ENCODE measurements at places on chromosomes 7 and 10.

DNA sequence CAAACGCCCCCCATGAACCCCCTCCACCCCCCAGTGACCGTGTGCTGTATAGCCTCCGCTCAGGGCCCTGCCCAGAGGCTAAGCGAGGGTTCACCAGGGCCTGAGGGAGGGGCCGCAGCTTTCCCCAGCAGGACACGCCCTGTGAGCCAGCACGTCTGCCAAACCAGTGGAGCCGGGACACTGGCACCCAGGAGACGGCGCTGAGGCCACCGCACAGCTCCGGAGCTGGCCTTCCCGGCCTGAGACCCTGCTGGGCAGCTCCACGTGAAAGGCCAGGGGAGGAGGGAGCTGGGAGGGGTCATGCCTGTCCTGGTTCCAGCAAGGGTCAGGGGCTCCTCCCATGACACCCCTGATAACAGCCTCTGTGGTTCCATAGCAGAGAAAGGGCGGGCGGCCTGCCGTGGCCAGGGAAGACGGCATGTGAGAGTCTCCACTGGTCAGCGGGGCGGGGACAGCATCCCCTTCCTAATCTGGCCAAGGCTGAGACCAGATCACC lies 278.3 kb downstream of the ELFN1 start:
- no peak for DNase-seq

DNA sequence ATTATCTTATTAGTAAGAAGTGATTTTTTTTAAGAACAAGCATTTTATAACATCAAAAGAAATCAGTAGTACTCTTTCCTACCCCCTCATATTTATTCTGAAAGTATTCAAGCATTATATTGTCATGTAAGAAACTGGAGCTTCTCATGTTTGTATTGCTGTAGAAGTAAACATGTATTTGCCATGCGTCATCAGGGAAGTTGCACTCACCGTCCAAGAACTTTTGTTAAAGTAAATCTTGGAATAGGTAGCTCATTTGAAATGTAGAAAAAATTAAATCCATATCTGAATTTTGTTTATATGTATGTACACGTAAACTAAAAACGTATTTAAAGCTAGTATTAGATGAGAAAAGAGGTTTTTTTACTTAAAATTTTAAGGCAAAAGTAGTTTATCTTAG lies 96.8 kb downstream of the PTEN start:
- no peak for DNase-seq

DNA sequence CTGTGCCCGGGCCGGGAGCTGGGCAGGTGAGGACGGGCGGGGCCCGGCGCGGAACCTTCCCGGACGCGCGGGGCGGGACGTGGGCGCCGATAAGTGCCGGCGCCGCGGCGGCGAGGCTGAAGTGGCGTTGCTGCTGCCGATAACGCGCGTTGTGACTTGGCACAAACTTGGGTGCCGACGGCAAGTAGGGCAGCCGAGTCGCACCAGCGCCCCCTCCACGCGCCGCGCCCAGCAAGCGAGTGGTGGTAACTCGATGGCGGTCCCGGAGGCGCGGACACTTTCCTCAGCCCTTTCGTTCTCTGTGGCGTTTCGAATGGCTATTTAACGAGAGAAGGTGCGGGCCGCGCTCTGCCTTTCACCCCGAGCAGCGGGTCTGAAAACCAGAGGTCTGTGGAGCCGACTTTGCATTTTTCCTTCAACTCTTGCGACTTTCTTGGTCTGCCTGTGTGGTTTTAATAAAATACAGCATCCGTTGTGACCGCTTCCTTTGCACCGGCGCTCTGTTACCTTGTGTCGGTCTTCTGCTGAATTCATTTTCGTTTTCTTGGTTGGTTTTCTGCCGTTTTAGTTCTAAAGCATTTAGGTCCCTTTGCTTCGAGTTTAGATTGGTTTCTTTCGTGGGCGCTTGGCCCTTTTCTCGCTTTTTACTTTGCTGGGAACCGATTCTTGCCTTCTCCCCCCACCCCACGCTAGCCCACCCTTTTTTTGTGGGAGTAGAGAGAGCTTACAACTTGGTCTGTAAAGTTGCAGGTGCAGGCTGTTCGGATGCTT lies 701 bp downstream of the STK17A start:
- peak; percentile 74 for DNase-seq

GRCh38 chr10:4503076-4503475 lies 322.9 kb upstream of the AKR1E2 start:
- DNase-seq = no peak

DNA sequence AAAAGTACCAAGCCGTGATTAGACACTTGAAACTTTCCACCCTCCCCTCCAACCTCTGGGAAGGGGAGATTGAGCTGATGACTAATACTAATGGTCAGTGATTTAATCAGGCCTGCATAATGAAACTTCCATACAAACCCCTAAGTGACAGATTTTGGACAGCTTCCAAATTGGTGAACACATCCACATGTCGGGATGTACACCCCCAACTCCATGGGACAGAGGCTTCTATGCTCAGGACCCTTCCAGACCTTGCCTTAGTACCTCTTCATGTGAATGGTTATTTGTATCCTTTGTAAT lies 4.8 kb downstream of the NUB1 start:
- DNase-seq = no peak

DNA sequence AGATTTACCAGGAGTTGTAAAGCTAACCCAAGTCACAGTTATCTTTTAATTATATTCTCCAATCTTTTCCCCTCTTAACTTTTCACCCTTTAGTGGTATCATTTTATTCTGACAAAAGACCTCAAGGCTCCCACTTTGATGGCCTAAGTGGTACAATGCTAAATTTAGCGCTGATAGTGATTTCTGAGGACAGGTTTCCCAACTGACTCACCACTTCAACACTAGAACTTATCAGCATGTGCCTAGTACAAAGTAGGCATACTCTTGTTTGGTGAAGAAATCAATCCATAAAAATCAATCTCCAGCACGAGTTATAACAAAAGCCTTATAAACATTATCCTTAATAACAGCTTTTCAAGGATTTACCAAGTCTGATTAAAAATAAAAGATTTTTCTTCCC lies 7.5 kb downstream of the SNX13 start:
- no peak for DNase-seq

GRCh38 chr7:100691676-100692577 lies 2.1 kb downstream of the GIGYF1 start:
- peak; percentile 77 for DNase-seq

GRCh38 chr10:113293167-113293566 lies 259.7 kb upstream of the HABP2 start:
- no peak for DNase-seq

DNA sequence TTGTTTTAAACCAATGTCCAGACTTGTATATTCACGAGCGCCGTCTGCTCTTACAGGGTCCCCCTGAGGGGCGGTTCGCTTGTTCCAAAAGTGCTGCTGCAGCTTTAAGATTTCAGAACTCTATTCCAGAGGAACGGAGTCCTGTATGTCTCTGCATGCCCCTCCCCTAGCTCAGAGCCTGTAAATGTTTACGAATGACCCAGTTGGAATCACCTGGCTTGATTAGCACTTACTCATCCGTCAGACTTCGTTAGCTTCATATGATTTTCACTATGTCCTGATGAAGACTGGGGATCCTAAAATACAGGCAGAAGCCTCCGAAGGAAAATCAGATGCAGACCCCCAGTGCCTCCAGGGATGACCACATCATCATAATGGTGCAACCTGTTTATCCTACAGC lies 4.5 kb upstream of the CHST15 start:
- DNase-seq = no peak

DNA sequence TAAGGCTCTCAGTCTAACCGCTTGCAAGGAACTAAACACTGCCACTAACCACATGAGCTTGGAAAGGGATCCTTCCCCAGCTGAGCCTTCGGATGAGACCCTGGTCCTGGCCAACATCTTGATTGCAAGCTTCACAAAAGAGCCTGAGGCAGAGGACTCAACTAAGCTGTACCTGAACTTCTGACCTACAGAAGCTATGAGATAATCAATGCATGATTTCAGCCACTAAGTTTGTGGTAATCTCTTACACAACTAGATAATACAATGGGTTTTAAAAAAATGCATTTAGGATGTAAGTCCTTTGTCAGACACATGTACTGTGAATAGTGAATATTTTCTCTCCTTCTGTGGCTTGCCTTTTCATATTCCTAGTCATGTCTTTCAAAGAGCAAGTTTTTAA lies 125.6 kb upstream of the RHEB start:
- no peak for DNase-seq

- DNase-seq = no peak
Measured at GRCh38 chr10:10235003-10235402, 782.7 kb upstream of the CELF2 start.

Data from CD4-positive, alpha-beta T cell treated with Interleukin-4 for 4 hours (primary cell).